ENCODE measurements at places on chromosomes 13 and 19.

DNA sequence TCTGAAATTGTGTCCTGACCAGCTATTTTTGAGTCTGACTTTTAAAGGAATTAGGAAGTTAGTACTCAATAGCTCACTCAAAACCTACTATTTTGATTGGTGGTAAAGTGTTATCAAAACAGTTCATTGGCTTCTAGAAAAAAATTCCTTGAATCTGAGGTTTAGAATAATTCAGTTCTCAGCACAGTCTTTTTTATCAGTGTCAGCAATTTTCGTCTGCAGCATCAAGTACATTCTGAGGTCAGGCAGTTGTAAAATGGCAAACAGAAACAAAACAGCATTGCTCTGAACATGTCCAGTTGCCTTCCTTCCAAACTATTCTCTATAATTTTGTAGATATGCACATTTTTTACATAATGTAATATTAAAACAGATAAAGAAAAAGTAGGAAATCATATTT lies 1644.1 kb downstream of the SLITRK5 start:
- no peak for DNase-seq

DNA sequence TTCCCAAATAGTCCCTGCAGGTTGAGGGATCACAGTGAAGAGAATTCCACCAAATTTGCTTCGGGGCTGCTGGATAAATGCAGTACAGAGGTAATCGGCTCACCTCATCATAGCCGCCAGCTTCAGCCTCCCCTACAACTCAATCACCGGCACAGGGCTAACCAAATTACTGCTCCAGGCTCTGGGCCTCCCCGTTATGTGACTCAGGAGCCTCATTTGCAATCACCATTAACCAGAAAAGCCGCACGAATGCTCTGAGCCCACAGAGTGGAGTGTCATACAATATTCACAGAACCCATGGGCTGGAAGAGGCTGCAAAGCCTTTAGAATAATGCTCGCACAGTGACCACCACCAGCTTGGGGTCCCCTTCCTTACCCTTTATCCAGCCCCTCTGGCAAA lies 4.9 kb downstream of the SIAH3 start:
- no peak for DNase-seq

GRCh38 chr13:25001476-25002206 lies 94.3 kb upstream of the PABPC3 start:
- no peak for DNase-seq

GRCh38 chr19:35689836-35690235 lies 14.5 kb upstream of the ZBTB32 start:
- no peak for DNase-seq

- DNase-seq: no peak
Measured at GRCh38 chr19:15519433-15519976, 11.2 kb downstream of the CYP4F22 start.

DNA sequence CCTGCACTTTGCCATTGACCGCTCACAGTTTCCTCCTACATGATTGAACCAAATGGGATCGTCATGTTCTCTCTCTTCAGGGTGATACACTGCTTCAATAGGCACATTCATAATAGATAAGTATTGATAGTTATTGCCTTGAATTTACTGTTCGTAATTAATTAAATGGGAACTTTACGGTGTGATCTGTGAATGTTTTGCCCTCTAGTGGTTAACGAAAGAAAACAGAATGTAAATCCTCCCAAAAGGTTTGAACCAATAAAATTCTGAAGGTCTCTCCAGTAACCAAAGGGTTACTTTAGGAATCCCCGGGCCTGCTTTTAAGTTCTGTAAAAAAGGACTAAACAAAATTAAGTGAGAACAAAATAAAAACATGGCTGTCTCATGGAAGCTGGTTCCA lies 389.3 kb downstream of the DACH1 start:
- DNase-seq: no peak

DNA sequence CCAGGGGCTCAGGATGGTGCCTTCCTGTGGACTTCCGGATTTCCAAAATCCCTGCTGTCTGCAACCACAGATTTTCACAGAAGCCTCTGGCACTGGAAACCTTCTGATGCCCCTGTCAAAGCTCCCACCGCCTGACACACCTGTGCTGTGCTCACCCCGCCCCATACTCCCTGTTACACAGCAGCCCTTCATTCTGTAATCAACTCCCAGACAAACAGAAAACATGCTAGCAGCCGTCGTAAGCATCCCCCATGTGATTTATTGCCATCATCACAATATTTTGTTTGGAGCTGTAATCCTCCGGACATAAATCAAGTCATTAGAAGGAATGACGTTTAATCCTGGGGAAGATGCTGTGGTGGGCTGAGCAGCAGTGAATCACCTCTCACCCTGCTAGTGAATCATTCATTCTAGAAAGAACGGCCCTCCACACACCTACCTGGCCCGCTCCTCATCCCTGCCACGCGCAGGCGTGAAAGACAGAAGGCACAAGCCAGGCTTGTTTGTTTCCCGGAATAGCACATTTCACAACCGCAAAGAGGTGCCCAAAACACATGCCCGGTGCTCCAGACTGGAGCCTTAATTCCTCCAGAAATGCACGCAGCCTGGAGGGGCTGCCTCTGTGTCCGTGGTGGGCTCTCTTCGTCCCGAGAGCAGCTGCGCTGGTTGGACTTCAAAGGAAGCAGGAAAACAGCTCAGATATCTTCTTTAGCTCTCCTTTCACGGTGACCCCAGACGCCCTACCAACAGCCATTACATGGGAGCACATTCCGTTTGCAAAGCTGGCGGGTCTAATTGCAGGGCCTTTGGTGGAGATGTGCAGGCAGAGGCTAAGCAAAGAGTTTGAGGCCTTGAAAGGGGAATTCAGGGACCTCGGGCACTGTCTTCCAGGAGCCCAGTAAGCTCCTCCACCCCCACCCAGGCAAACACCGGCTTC lies 41.3 kb upstream of the KCTD15 start:
- no peak for DNase-seq

DNA sequence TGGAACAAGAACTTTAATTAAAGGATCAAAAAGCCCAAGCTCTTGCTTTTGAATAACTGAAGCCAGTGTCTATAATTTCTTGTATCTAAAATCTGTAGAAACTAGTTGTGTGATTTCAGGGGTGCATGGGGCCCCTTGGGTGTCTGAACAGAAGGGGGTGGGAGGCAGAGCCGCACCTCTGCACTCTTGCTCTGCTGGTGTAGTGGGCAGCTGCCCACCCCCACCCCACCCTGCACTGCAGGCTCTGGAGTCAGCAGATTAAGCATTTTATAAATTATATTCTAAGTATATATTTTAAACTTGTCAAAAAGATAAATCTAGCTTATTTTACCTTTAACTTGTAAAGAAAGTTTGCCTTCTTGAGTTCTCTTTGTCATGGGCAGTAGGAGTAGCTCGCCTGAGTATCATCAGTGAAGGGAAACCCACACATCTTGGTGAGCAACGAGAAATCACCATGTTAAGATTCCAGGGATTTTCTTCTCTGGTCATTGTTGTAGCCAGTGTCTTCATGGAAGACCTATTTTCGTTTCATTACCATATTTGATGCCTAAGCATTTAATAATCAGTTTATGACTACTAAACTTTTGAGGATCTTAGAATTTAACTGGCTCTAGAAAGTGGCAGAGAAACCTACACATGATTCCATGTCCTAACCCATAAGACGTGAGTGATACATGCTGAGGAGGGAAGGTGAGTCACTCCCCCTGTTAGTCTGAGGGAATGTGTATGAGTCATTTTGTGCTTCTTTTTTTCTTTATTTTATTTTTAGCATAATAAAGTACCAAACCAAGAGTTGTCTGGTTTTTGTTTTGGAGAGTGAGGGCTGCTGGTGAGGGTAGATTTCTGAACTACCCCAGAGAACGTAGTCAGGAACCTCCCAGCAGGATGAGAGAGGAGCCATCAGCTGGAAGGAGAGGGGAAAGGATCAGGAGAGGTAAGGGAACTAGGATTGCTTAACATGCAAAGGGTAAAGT lies 7.7 kb downstream of the UBE2L5 start:
- peak; percentile 82 for DNase-seq

DNA sequence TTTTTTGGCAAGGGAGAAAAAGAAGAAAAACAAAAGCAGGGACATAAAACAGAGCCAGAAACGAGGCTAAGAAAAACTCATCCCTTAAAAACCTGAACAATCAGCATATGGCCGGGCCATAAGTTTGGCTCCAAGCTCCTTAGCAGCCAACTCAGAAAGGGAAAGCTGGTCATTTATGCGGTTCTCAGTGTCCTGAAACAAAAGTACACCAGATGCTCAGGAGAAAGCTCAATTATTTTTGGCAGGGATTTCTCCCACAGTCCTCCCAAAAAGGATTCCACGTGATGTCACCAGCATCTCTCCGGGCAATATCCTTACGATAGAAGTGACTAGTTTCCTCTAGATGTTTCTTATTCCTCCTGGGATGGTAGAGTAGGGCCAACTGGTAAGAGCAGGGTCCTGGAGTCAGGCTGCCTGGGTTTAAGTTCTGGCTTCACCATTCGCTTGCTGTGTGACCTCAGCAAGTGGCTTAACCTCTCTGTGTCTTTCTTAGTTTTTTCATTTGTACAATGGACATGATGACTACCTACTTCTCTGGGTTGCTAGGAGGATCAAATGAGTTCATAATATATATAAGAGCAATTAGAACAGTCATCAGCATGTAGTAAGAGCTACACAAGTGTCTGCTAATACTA lies 34.0 kb downstream of the PIN1 start:
- DNase-seq: no peak

GRCh38 chr13:24385902-24386301 lies 76.5 kb downstream of the C1QTNF9 start:
- DNase-seq: no peak

DNA sequence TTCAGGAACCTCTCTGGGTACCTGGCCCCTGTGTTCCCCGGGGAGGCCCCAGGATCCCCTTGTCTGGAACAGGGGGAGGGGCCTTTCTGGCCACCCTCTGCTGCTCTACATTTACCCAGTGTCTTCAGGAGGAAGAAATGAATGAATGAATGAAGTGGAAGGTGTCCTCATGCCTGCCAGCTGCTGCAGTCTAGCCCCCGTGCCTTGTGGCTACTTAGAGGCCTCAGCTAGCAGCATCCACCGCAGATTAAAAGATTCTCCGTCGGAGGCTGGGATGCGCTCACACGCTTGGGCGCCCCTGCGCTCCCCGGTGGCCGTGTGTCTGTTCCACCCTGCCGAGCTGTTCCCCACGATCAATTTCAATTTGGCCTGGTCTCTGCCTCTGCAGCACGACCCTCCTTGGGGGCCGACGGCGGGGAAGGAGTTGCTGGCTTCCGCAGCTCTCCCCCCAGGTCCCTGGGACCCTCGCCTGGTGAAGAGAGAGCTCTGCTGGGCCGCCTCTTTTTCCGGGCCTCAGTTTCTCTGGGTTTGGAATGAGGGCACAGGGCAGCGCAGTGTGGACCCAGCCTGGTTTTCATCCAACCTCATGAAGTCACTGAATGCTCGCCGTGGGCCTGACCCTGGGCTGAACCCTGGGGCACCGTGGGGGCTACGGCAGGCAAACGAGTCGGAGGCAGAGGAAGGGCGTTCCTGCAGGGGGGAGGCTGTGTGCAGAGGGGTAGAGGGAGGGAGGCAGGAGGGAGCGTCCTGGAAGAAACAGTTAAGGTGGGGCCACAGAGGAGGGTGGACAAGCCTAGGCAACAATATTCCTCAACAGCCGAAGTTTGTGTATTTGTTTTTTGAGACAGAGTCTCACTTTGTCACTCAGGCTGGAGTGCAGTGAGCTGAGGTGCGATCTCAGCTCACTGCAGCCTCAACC lies 28.3 kb downstream of the EFNA2 start:
- peak; percentile 42 for DNase-seq

- DNase-seq: no peak
Measured at GRCh38 chr13:27112006-27112405, 59.6 kb downstream of the USP12 start.

DNA sequence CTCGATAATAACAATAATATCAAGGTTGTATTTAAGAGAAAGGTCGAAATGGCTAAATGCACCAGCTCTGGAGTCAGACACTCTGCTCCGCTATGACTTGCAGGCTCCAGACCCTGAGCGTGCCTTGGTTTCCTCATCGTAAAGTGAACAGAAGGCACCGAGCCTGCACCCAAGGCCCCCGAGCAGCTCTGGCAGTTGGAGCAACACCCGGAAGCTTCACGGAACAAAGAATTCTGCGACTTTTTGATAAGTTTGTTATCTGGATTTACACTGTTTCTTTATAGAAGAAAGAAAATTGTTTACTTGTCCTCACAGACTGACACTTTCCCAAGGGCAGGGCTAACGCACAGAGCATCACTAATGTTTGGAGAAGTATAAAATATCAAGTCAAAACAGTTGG lies 4.4 kb downstream of the GRTP1 start:
- DNase-seq: no peak

DNA sequence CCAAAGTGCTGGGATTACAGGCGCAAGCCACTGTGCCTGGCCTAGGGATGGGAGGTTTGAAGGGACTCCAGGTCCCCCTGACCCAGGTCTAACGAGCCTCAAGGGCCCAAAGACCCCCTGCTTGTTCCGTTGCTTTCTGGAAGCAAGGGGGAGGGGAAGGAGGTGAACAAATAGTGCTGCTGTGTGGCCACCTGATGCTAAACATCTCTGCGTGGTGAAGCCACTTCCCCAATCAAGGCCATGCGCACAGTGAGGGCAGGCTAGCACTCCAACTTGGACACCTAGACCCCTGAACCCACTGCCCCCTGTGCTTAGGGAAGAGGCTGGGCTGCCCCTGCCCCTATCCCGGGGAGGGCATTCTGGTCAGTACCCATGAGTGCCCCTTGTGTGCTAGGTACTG lies 24.0 kb downstream of the CARM1 start:
- DNase-seq: no peak

GRCh38 chr13:40221460-40222201 lies 444.8 kb downstream of the FOXO1 start:
- peak; percentile 38 for DNase-seq

GRCh38 chr13:49062297-49062896 lies 86.7 kb downstream of the FNDC3A start:
- DNase-seq: no peak

- DNase-seq: no peak
Measured at GRCh38 chr19:38163419-38164290, 60.4 kb downstream of the DPF1 start.

GRCh38 chr19:9939301-9939913 lies 3.1 kb upstream of the OLFM2 start:
- no peak for DNase-seq

All from RCC 7860 (cell line).